ENCODE measurements at places on chromosomes 1 and 21. TPM values are rescaled to one million over a fixed set of nuclear protein-coding genes. Genes with fewer than 3 reads are reported as not detected.

The CHIT1 gene
- total RNA-seq = not detected

The LHX8 gene
- total RNA-seq = not detected

- no peak for DNase-seq
Observed at GRCh38 chr1:94866164-94866807, 46.1 kb downstream of the SLC44A3 start.

GRCh38 chr1:94017155-94017829 is 103.7 kb downstream of the ABCA4 start:
- no peak for DNase-seq

- no peak for DNase-seq
Observed at GRCh38 chr1:156664046-156664766, 13.0 kb downstream of the NES start.

DNA sequence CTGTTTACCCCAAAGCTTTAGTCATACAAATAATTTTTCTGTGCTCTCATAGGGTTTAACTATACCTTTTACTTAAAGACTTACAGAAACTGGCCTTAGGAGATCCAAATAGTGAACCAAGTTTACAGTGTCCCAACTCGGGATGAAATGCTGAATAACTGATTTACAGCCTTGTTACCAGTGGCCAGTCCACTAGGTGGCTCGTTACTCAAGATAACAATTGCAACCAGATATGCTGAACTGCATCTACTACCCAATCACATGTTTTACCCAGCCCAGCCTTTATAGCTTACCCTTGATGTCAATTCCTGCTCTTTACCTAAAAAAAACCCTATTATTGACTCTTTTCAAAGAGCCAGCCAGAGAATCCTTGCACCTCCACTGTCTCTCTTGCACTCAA is 1148.8 kb upstream of the ADGRL4 start:
- no peak for DNase-seq

- DNase-seq = no peak
Observed at GRCh38 chr21:33300701-33301631, 23.8 kb upstream of the IFNAR1 start.

Measured in endothelial cell (in vitro differentiated cells).